ENCODE measurements at places on chromosomes 5 and 9.

DNA sequence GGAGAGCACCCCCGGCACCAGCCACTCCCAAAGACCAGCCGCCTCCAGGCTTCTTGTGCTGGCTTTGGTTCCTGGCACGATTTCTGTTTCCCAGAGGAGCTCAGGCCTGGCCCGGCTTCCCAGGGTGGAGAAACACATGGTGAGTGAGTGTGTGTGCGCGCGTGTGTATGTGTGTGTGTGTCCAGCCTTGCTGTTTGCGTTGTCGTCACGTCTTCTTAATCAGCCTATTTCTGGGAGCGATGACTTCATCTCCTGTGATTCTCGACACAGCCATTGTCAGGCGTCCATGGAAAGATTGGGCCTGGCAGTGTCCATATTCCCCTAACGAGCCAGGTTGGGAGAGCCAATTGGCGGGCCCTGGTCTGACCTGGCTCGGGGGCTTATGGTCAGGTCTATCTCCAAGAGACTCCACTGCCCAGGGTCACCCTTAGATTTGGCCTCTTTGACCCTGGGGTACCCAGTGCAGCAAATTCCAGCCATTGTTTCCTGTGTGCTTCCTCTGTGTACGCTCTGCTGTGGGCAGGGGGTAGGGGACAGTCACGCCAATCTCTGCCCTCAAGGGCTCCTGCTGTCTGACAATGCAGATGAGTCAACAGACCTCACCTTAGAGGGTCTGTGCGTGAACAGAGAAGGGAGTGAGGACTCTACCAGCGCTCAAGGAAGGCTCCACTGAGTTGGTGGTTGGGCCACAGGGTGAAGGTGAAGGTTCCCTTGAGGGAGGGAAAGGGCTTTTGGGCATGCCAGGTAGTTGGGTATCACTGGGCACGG lies 73.8 kb downstream of the DAB2IP start:
- peak; percentile 95 for DNase-seq

DNA sequence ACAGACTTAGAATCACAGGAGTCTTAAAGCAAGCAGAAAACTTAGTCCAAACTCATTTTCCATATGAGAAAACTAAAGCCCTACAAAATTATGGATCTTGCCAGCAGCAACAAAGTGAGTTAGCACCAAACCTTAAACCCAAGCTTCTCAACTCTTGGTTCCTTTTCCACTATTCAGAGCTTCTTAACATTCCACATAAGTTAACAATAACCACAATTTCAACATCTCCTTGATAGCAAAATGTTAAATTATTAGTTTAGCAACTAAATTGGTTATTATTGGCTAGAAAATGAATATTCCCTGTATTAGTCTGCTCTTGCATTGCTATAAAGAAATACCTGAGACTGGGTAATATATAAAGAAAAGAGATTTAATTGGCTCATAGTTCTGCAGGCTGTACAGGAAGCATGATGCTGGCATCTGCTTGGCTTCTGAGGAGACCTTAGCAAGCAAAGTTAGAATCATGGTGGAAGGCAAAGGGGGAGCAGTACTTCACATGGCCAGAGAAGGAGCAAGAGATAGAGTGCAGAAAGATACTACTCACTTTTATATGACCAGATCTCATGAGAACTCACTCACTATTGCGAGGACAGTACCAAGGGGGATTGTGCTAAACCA lies 26.2 kb upstream of the ARSB start:
- DNase-seq = peak; percentile 88

DNA sequence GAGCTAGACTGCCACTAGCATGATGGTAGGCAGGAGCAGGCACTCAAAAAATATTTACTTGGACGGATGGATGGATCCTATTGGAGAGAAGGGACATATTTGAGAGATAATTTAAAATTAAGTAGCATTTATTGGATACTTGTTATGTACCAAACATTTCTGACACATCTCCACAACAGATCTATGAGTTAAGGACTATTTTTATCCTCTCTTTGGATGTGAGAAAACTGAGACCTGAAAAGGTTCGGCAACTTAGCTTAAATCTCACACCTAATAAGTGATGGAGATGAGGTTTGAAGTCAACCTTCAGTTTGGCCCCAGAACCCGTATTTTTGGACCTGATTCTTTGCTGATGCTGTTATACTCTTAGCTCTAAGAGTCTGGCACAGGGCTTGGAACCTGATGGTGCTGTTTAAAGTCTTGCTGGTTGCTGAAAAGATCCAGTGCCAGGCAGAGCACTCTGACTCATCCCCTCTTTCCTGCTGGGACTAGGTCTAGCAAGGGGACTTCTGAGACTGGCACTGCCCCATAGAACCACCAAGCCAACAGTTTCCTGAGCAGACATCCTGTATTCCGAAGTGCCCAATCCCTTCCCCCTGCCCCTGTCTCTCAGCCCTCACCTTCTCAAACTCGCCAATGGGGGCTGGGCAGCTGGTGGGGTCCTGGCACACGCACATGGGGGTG lies 15.6 kb downstream of the SPARC start:
- peak; percentile 54 for DNase-seq

- DNase-seq = no peak
Observed at GRCh38 chr9:37117956-37118355, 2.4 kb upstream of the ZCCHC7 start.

DNA sequence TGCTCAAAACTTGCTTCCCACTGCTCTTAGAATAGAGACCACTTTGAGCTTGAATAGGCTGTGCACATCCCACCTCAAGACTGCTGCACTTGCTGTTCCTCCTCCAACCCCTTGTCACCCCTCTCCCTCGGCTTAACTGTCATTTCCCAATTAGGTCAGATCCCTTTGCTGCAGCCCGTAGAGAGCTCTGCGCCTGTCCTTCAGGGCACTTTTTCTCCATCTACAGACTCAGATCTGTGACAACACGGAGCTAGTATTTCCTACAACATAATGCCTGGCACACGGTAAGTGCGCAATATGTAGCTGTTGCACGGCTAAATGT lies 485 bp upstream of the HABP4 start:
- no peak for DNase-seq

GRCh38 chr5:123438902-123439301 lies 15.7 kb upstream of the CEP120 start:
- peak; percentile 50 for DNase-seq

DNA sequence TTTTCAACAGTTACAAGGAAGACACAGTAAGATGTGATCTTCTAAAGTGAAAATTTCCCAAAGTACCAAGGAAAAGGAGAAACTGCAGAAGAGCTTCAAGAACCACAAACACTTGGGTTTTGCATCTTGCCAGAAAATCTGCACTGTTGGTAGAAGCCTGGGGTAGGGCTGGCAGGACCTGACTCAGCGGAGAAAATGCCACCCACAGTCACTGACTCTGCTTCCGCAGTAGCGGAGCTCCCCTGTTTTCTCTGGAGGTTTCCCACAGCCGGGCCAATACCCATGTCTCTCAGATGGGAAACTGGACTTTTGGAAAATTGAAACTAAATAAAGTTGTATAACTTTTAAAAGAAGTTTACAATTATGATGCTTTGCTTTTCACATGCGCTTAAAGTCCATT lies 104.2 kb downstream of the MEF2C start:
- peak; percentile 73 for DNase-seq

GRCh38 chr5:3310541-3311261 lies 284.9 kb upstream of the IRX1 start:
- peak; percentile 73 for DNase-seq

GRCh38 chr5:82859451-82860140 lies 217.6 kb downstream of the TMEM167A start:
- DNase-seq = no peak

- peak; percentile 78 for DNase-seq
Observed at GRCh38 chr9:95381221-95381620, 63.7 kb upstream of the FANCC start.

DNA sequence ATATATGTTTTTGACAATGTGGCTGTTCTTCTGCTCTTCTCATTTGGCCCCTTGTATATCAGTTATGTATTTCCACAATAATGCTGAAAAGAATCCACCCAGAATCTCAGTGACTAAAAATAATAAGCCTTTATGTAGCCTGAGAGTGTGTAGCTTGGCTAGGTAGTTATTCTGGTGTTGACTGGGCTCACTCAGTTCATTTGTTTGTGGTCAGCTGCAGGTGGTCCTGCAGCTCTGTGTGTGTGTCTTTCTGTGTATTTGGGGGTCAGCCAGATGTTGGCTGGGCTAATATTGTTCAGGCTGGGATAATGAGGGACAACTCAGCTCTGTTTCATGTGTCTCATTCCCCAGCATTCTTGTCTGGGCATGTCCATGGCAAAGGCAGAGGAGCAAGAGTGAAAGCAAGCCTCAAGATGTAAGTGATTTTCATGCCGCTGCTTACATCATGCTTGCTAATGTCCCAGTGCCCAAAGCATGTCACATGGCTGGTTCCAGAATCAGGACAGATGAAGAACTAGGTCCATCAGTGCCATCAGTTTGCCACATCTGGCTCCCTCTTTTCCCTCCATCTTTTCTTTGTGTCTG lies 162.8 kb downstream of the KCTD16 start:
- DNase-seq = no peak

GRCh38 chr9:133640580-133641395 lies 4.6 kb downstream of the DBH start:
- no peak for DNase-seq

DNA sequence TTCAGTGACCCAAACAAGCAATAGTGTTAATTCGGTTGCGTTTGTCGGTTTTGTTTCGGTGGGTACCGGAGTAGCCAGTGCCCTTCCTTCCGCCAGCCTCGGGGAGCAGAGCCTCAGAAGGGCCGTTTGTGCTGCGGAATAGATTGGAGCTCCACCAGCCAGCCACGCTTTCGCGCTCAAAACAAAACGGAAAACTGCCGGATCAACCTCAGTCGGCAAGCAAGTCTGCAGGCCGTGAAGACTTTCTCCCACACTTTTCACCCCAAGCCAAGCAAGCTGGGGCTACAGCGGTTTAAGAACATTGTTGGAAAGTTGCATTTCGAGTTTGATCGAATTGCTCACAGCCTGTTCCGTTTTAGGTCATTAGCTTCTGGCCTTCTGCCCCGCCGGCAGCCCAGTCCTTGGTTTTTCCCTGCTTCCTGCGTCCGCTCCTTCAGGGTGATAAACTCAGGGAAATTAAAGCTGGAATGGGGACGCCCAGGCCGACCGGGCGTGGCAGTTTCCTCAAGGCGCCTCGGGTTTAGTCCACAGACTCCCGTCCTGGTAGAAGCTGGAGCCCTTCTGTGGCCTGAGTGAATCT lies 803 bp upstream of the CCNO start:
- DNase-seq = no peak

DNA sequence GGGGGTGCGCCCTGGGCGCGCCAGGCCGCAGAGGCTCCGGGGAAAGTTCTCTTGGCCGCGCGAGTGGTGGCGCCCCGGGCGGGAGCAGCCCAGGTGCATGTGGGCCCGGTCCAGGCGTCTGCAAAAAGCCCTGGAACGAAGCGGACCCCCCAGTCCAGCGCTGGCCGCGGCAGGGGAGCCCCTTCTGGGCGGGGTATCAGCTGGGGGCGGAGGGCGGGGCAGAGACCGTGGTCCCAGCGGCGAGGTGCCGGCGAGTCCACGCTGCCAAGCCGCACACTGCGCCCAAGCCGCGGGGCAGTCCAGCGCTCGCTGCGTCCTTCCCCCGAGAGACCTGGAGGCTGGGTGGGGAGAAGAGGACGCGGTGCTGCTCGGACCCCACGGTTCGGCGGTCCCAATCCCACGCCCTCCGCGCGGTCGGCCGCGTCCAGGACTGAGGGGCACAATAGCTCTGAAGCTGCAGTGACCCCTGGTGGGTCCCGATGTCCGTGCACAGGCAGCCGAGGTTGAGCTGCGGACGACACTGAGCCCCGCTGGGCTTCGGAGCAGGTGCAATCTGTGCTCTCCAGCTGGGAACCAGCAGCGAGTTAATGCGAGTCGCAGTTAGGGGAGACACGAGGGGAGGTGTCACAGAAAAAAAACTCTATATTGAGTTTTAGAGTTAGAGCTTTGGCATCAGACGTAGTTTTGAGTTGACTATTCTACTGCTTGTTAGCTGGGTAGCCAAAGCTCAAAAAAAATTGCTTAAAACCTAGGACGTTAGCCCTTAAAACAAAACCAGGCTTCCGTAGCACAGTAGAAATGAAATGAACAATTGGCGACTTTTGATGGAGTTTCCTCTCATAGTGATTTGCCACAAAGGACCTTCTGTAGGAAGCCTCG lies 1.1 kb upstream of the EPB41L4A start:
- DNase-seq = peak; percentile 57

DNA sequence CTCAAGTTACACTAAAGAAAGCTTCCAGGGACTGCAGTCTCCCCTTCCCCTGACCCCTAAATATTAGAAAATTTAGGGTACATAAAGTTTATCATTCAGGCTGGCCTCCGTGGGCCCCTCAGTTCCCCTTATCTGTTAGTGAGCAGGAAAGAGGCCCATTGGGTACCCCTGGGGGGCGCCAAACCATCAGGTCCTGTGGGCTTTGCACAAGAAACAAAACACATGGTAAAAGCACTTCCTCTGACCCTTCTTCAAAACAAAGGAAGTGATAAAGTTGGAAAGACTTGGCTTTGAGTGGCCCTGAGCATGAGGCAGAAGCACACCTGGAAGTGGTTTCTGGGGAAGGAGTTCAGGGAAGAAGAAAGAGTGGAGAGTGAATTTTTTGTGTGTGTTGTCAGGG lies 213.0 kb downstream of the SMARCA2 start:
- DNase-seq = peak; percentile 38

DNA sequence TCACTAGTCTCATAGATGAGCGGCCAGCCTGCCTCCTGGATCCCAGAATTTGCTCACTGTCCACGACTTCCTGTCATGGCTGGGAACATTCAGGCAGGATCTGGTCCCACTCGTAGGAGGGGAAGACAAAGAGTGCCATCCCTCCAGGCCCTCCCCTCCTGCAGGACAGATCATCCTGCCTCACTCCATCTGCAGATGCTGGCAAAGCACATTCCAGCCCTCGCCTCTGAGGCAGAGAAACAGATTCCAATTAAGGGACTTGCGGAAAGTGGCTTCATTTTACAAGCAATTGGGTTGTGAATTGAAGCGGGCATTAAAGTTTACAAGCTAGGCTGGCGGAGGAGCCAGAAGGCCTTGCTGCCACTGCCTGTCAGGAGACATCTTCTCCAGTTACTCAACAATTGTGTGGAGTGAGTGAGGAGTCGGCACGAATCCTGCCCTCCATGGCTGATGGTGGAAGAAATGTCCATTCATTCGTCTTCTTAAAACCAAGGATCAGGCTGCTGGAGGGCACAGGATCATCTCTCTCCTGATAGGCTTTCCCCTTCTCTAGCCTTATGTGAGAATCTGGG lies 41.8 kb upstream of the KCNMB1 start:
- peak; percentile 12 for DNase-seq

- no peak for DNase-seq
Observed at GRCh38 chr5:133497608-133498348, 114.6 kb downstream of the FSTL4 start.

DNA sequence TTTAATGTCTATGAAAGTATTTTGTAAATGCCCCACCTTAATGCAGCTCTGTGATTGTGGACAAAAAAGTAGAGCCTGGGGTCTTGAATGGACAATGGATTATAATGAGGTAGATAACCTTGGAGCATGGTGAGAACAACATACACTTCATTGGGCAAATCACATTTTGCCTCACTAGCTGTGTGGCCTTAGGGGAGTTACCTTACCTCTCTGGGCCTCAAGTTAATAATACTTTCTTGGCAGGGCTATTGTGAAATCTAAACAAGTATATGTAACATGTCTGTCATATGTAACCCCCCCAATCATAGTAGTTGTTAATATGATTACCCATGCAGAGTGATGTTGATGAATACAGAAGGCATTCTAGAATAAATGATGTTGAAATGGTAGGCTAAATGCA lies 213.6 kb upstream of the ANKRD55 start:
- no peak for DNase-seq

Data from fibroblast of skin of back (primary cell).